ENCODE measurements at places on chromosomes 6 and 20.

GRCh38 chr6:36040958-36041357 is 13.3 kb downstream of the MAPK14 start:
- no peak for DNase-seq

DNA sequence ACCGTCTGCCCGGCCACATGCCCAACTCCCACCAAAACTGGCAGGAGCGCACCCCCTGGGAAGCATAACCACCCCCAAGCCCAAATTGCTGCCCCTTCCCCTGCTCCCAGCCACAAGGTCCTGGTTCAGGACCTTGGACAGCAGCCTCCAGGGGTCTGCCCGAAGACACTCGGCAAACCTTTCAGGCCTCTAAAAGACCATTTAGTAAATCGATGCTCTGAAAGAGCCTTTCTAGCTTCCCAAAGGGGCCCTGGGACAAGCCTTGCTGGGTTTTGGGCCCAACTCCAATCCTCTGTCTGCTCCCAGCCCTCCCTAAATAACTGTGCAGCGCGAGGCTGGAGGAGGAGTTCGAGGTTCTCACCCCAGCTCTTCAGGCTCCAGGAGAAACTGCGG is 30.5 kb downstream of the GRM4 start:
- peak; percentile 34 for DNase-seq

DNA sequence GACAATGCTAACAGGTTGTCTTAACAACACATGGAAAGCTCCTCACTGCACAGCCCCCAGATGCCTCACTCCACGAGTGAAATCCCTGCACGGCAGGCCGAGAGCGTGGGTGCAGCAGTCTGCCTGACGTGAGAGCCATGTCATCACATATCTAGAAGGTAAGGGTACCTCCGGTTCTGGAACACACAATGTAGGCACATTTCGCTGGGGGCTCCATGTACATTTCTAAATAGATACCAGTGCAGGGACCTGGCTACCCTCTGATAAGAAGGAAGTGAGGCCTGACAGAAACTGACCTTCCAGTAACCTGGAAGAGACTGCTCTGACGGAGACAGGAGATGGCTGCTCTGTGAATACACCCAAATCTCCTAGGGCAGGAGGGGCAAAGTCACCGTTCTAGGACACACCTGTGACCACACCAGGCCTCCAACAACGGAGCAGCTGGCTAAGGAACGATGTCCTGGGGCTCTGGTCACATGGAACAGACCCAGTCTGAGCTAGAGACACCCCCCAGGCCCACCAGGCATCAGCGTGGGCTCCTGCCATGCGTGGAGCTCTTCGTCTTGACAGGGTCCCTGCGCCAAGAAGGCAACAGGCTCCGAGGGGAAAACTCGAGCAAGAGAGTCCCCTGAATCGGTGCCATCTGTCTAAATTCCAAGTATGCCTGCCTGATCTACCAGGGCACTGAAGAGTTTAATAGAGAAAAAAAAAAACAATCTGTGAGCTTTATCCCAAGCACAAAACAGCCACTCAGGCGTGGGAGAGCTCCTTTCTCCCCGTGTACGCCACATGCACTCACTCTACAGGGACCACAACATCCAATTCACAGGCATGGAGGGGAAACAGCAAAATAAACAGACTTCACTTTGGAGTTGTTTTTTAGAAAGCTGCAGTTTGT is 27.5 kb downstream of the RNASET2 start:
- DNase-seq = no peak

DNA sequence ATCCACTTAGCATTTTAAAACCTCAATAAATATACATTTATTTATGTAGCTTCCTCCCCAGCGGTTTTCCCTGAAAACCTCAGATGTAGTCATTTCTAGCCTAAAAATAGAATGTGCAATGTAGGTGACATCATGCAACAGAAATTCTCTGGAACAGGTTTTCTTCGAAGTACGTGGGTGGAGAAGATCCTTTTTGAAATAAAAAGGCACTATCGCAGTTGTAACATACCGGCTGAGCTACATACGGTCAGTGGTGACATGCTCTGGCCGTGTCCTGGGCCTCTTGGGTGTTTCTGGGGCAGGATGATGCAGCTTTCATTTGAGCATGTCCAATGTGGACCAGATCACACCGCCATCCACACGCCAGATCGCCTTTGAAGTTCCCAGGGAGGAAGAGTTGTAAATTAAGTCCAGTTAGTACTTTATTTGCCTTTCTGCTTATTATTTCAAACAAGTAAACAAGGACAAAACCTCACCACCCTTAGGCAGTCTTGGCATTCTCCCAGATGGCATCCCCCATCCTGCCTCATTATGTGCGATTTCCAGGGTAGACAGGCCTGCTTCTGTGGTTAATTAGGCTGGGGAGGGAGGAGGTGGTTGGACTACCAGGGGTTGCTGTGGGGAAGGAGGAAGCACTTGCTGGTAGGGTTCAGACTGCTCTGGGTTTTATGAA is 109.5 kb upstream of the CLDN20 start:
- peak; percentile 68 for DNase-seq

GRCh38 chr6:169930799-169931198 is 179.4 kb downstream of the ERMARD start:
- peak; percentile 24 for DNase-seq

DNA sequence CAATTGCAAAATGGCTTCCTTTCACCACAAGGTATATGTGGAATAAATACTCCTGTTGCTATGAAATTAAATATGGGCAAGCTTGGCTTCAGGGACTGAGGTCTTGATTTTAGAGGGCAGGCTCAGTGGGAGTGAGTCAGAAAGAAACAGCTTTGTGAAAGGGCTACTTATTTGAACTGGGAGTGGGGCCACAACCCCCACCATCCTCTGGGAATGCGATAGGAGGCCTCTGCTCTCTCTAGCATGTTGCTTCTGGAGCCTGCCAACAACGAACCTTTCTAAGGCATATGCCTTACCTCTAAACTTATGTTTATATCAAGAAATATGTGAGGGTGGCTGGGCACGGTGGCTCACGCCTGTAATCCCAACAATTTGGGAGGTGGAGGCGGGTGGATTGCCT is 149.7 kb downstream of the LRRC1 start:
- DNase-seq = no peak

DNA sequence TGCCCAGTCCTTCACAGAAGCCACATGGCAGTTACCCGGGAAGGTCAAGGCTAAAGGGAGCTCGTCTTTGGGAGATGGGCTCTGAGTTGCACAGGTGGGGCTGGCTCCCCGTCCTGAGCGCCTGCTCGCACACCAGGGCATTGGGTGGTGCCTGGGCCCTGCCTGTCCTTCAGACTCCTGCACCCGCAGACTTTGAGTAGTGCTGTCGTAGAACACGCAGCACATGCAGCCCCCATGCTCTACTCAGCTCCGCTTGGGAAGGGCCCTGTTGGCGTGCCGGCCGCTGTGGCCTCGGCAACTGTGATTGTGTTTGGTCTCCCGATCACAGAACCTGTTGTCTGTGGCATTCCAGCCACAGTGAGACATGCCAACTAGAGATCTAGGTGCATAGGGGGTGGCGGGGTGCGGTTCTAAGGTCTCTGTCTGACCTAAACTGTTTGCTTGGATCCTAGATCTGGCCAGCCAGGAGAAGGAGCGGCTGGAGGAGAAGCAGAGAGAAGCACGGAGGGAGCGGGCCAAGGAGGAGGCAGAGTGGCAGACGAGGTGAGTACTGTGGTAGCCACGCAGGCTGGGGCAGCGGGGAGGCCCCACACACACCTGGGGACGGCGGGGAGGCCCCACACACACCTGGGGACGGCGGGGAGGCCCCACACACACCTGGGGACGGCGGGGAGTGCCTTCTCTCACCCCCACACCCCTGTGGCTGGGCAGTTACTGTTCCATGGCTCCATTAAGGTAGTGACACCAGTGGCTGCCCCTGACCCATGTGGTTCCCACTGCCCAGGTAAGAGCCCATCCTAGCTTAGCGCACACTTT is 11.3 kb upstream of the ADRM1 start:
- no peak for DNase-seq

- no peak for DNase-seq
Measured at GRCh38 chr6:137810554-137811120, 56.4 kb upstream of the TNFAIP3 start.

- DNase-seq = peak; percentile 76
Measured at GRCh38 chr20:36645998-36646397, at the start of gene SLA2. Gene SLA2, minus strand, starts transcription at chr20:36646196. Its CDS starts 4,861 bp downstream, at chr20:36641335.

DNA sequence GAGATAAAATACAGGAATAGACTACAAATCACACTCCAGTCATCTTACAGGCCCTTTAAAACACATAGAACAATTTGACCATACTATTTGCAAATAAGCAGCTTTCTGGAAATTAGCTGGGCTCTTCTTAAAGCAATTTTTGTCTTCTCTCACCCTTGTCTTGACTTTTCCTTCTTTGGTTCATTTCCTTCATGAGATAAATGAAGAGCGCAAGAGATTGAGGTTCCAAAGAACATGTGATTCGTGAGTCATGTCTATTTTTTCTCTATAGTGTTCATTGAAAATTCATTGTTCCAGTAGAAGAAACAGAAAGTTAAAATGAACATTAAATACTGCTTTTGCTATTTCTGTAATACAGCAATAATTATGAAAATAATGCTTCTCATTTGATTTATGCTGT is 33.9 kb downstream of the PRDM1 start:
- DNase-seq = no peak

DNA sequence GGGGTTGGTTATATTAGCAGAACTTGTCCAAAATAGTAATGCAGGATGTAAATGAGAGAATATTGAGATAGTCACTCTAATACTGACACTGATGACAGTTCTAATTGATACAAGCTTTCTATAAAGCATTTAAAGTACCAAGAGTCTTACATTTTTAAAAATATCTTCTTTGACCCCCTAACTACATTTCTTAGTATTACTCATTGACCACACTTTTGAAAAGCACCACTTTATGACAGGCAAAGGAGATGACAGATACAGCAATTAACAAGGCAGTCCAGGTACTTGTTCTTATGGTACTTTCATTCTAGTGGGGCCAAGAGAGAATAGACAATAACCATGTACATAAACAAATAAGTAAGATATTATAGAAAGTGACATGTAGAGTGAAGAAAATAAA is 139.4 kb upstream of the EYA4 start:
- no peak for DNase-seq

DNA sequence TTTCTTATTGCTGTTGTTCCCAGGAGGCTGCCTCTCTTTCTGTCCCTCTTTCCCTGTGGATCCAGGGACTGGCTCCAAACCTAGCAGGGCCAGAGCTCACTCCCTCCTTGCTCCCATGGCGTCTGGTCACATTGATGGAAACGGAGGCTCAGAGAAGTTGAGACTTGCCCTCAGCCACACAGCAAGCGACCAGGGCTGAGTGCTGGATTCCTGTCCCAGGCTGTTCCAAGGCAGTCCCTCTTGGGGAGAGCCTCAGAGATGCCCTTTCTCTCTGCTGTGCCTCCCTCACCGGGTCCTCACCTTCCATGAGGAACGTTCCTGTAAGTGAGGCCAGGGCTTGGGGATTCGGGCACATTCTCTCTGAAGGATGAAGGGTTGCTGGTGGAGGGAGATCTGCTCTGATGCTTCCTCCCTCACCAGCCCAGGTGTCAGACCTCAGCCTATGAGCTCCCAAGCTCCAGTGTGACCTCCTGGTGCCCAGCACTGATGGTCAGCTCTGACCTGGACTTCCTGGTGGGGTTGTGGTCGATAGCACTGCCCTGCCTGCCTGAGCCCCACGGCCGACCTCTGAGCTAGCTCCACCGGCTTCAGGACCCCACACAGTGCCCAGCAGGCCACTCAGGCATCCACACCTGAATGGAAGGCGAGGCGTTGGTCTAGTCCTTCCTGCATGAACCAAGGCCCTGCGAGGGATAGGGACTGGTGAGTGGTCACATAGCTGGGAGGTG is 26.8 kb downstream of the SUN5 start:
- no peak for DNase-seq

GRCh38 chr6:89324304-89324703 is 9.2 kb upstream of the GABRR2 start:
- no peak for DNase-seq

DNA sequence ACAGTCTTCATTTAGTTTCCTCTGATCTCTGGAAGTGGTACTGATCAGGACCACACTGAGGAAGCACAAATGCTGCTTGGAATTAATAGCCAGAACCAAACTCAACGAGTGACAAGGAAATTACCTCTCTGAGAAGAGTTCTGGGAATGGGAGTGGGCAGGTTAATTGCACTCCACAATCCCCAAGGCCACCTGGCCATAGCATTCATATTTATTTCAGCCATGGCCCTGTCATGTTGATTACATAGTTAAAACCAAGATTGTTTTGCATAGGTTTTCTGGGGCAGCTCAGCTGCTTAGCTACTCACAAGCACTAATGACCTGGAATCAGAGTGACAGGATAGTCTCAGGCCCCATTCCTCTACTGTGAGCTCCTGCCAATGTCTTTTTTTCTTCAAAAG is 230.2 kb upstream of the RIMS1 start:
- DNase-seq = no peak

- no peak for DNase-seq
Measured at GRCh38 chr20:11128220-11128718, 454.5 kb upstream of the JAG1 start.

GRCh38 chr6:33312361-33313104 is 1.3 kb downstream of the TAPBP start:
- DNase-seq = peak; percentile 83

DNA sequence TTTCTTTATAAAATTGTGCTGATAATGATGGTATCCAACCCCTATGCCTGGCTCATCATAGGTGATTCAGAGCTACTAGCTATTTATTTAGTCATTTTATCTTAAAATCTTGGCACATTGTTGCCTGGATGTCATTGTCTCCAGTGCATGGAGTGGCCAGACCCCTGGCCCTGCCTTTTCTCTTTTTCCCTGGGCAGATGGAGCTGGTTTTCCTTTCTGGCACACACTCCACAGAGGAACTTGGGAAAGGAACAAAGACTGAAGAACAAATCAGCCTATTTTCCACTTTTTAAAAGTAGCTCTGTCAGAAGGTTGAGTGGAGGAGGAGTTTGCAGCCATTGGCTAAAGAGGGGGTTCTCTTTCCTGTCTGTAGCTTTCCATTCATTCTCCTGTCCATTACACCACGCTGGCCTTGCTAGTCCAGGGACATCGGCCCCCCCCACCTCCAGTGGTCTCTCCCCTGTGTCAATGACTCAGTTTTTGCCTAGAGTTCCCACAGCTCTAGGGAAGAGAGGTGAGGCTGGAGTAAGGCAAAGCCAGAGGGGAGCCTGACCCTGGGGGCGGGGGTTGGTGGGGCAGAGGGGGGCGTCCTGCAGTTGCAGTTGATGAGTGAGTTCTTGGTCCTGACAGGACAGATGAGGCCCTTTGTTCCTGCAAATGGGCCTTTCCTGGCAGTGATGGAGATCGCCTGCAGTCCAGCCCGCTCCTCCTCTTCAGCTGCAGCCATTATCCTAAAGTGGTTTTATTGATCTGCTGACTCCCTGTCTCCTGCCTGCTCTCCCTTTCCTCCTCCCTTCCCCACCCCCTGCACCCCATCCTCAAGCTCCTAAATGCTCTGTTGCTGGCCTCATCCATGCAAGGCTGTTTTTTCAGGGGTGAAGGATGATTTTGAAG is 774.5 kb downstream of the DHX35 start:
- DNase-seq = no peak

- DNase-seq = no peak
Measured at GRCh38 chr6:135254471-135254870, 73.4 kb downstream of the MYB start.

- DNase-seq = no peak
Measured at GRCh38 chr6:1580109-1580508, 29.6 kb upstream of the FOXC1 start.

- no peak for DNase-seq
Measured at GRCh38 chr6:119476024-119476423, 126.5 kb upstream of the MAN1A1 start.

GRCh38 chr6:4849226-4850022 is 73.2 kb downstream of the CDYL start:
- no peak for DNase-seq

GRCh38 chr20:38855356-38855755 is 49.9 kb downstream of the PPP1R16B start:
- no peak for DNase-seq
